ENCODE measurements at places on chromosomes 2 and 18.

DNA sequence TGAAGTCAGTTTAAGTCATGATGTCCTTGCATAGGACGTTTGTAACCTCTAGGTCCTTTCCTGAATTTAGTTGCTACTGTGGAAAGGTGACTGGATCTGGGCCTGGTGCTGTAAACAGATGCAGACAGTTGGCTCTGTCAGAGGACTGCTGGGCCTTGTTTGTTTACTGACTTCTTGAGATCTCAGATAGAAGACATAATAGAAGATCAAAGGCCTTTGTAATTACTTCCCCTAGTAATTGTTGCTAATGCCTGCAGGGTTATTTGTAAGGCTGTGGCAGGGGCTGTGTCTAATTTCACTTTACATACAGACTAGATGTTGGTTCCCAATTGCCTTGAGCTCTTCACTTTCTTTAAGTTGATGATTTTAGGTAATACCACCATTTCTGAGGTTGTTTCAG is 42.5 kb downstream of the LYPD6B start:
- no peak for DNase-seq

DNA sequence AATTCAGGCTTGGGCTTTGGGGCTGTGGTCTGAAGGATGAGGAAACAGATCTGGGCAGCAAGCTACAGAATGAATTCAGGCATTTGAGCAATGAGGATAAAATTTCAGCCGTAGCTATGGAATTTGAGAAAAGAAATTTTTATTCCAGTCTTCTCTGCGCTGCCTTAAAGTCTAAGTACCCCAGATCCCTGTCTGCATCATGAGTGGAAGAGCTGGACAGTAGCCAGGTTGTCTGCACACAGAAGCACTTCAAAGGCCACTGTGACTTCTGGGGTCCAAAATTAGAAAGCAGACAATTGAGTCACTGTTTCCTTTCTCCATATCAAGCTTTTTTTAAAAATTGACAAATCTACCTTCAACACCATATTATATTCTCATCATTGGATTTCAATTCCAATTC is 787.6 kb upstream of the GCFC2 start:
- DNase-seq, result no peak

DNA sequence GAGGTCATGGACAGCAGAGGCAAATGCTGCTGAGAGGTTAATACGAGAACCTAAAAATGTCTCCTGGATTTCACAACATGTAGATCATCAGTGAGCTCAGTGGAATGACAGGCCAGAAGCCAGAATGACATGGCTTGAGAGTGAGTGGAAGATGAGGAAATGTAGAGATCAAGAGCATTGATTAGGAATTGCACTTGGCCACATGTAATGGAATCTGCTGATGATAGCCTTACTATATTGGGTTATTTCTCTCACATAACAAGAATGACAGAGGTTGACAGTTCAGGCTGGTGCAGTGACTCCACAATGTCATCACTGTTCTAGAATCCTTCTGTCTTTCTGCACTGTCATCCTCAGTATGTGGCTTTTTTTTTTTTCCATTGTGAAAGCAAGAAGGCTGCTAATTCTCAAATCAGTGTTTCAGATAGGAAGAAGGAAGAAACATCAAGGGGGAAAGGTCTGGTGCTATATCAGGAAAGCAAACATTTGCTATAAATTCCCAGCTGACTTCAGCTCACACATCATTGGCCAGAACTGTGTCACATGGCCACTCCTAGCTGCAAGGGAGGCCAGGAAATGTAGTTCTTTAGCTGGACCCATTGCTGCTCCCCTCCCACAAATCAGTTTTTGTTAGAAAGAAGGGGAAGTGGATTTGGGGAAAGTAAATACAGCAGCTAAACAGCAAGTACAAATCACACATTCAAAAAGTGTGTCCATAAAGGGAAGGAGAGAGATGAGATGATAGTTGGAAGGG is 127.2 kb downstream of the FAM161A start:
- no peak for DNase-seq

GRCh38 chr18:48940854-48941611 is 9.7 kb downstream of the SMAD7 start:
- peak; percentile 51 for DNase-seq

GRCh38 chr2:162244541-162245031 is 1.3 kb upstream of the FAP start:
- no peak for DNase-seq

DNA sequence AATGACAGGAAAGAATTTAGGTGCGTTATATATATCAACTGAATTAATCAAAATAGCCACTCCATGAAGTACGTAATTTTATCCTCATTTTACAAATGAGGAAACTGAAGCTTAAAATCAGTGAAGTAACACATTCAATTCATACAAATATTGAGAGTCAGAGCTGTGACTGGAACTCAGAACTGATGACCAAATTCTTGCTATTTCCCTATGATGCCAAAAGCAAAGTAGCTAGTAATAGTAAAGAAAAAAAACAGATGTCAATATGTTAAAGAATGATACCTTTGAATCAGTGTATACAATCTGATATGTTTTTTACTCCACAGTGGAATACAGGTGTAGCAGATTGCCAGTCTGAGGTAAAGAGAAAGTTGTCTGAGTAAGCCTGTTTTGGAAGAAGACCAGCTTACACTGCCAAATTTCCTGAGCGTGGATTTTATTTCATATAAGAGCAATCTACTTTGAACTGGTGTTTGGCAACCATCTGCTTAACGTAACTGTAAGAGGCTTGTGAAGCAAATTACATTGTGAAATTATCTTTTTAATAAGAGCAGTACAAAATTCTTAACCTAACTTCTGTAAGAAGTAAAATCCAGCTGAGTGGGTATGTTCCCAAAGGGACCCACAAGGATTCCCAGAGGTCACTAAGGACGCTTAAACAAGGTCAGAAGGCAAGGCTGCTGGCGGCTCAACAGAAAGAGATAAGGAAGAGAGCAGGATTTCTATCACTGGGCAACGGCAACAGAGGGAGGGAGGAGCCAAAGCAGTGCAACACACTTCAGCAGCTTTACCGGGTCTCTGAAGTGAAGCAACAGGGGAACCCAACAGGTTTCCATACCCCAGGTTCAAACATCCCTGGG is 85.6 kb downstream of the IKZF2 start:
- no peak for DNase-seq

DNA sequence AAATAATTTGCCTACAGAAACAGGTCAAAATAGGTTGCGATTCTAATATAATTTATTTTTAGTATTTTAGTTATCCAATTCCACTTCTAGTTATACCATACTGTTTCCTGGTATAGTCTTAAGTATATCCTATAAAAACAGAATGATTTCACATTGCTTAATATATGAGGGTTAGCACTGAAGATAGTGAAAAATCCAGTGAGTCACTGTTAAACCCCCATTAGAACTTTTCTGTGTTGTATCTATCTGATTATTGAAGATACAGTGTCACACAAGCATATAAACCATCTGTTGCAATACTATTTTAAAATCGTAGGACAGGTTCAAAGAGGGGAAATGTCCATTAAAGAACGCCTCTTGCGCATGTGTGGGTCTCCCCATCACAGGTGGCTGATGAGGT is 110.0 kb downstream of the FEZ2 start:
- no peak for DNase-seq

DNA sequence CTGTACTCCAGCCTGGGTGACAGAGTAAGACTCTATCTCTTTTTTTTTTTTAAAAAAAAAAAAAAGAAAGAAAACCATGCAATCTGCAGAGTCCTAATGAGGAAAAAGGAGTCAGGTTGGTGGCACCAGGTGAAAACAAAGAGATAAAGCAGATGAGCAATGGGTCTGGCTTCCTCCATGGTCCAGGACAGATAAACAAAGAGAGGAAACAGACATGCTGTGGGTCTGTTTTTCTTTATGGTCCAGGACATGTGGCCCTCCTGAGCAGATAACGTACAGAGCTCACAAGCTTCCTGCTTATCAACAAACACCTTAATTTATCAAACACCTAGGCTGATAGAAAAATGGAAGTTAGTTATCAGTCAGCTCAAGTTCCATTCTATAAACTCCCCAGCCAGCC is 24.4 kb upstream of the TUBB6 start:
- DNase-seq, result no peak

GRCh38 chr2:96501471-96501874 is 3.7 kb downstream of the NEURL3 start:
- DNase-seq, result no peak

- no peak for DNase-seq
Observed at GRCh38 chr2:146317959-146318358, 1526.9 kb upstream of the ACVR2A start.

DNA sequence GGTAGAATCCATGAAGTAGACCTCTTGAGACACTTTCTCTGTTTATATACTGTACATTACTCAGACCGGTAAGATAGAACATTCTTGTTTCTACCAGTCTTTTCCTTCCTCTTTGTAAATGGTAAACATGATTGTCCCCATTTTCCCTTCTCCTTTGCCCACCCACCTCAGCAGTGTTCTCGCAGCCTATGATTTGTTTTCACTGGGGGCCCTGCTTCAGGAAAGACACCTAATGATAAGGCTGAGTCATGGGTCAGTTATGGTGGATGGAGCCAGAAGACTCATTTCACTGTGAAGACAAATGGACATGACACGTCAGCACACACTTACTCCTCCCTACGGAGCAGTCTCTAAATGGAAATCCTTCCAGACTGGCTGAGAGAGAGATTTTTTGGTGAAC is 23.7 kb downstream of the CENPO start:
- no peak for DNase-seq

- no peak for DNase-seq
Observed at GRCh38 chr2:176120364-176121189, 1.9 kb upstream of the HOXD9 start.

- no peak for DNase-seq
Observed at GRCh38 chr2:42925742-42926433, 133.5 kb upstream of the HAAO start.

- no peak for DNase-seq
Observed at GRCh38 chr2:182509216-182509615, 82.4 kb upstream of the PDE1A start.

DNA sequence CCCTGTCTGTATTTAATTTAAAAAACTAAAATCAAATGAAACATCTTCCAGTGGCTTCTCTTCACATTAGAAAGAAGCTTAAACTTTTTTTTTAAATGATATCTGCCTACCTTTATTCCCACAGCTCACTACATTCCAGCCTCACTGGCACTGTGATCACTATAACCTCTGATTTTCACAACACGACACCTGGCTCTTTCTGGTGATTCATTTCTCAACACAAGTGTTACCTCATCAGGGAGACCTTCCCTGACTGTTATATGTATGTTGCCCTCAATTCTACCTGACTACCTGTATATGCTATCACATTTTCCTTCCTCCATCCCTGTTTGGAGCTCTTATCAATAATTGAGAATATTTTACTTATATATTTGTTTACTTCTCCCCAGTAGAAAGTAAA is 76.6 kb downstream of the BAZ2B start:
- no peak for DNase-seq

DNA sequence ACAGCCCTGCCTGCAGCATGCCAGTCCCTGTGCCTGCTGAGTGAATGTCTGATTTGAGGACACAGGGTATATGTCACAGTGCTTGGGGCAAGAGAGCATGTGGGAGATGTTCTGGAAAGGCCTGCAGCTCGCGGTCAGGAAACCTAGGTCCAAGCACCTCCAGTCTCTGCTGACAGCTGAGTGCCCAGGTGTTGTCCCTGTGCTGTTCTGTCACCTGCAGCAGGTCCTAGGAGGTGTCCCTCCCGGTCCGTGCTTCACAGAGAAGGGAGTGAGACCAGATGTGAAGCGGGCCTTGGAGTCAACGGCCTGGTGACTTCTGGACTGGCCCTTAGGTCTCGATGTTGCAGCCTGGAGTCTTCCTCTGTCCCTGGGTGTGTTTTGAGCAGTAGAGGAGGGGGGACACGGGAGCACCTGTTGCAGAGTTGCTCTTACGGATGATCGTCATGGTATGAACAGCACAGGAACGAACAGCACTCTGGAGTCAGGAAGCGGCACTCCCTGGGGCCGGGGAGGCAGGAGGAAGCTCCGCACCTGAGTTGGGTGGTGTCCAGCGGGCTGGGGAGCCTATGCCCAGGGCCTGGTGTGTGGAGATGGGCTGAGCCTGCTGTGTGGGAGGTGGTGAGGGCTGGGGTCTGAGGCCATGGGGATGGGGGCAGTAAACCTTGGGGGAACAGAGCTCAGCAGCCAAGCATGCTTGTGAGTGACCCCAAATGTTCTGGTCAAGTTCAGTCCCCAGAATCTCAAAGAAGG is 21.6 kb upstream of the ARHGEF4 start:
- no peak for DNase-seq

DNA sequence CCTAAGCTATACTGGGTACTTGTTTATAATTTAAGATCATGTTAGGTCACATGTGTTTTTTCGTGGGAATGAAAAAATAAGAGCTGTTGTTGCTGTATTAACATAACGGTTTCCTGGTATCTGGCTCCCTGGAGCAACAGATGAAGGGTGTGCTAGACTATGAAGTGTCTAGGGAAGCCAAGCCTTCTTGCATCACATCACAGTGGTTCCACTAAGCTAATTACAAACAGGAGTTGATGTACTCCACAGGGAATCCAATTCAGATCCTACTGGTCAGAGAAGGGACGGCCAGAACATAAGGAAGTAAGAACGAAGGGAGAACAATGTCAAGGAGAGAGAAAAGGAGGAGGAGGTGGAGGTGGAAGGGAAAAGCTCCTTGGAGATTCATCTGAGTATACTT is 193.0 kb upstream of the CYP26B1 start:
- no peak for DNase-seq

- no peak for DNase-seq
Observed at GRCh38 chr2:210442878-210443277, 33.7 kb downstream of the LANCL1 start.

DNA sequence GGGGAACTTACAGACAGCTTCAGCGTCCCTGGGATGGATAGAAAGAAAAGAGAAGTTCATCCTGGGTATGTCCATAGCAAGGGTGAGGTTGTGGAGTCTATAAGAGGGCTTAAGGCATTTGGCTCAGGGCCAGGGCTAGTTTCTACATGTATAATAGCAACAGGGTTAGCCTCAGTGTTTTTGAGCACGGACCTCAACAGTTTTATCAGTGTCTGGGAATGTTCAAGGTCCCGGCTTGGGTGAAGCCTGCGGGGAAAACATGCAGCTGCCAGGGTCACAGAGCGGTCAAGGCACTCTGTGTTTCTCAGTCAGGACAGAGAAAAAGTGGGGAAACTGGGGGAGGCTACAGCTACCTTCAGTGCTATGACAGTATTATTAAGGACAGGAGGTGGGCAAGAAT is 427.7 kb upstream of the HS6ST1 start:
- DNase-seq, result no peak

- no peak for DNase-seq
Observed at GRCh38 chr2:85016446-85016845, 45.5 kb downstream of the KCMF1 start.

GRCh38 chr2:151757861-151758260 is 23.6 kb upstream of the NEB start:
- DNase-seq, result no peak

DNA sequence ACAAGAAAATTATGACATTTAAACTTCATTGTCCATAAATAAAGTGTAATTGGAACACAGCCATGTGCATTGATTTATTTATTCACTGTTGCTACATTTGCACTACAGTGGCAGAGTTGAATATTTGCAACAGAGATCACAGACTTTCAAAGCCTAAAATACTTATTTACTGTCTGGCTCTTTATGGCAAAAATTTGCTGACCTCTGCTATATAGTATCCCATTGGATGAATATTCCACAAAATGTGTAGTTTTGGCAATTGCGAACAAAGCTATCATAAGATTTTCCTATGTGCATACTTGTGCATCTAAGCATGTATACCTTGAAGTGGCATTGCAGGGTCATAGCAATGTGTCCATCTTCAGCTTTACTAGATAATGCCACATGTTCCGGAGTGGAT is 32.1 kb downstream of the CCDC85A start:
- no peak for DNase-seq

- no peak for DNase-seq
Observed at GRCh38 chr2:11480859-11481258, 14.9 kb upstream of the E2F6 start.
